ENCODE measurements at places on chromosomes 3 and 15.

DNA sequence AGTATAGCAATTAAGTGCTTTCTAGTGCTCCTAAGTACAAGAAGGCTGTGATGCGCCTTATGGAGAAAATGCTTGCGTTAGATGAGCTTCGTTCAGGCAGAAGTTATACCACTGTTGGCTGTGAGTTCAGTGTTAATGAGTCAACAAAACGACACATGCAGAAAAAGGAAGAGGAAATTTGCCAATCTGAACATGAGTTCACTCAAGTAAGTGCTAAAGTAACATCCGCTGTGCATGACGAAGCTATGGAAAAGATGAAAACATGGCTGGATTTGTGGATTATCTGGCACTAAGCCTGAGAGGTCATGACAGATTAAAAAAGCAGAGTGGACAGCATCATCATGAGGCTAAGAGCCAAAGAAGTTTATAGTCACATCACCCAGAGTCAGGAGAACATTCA lies 36.9 kb downstream of the SH3BP5 start:
- no peak for DNase-seq

DNA sequence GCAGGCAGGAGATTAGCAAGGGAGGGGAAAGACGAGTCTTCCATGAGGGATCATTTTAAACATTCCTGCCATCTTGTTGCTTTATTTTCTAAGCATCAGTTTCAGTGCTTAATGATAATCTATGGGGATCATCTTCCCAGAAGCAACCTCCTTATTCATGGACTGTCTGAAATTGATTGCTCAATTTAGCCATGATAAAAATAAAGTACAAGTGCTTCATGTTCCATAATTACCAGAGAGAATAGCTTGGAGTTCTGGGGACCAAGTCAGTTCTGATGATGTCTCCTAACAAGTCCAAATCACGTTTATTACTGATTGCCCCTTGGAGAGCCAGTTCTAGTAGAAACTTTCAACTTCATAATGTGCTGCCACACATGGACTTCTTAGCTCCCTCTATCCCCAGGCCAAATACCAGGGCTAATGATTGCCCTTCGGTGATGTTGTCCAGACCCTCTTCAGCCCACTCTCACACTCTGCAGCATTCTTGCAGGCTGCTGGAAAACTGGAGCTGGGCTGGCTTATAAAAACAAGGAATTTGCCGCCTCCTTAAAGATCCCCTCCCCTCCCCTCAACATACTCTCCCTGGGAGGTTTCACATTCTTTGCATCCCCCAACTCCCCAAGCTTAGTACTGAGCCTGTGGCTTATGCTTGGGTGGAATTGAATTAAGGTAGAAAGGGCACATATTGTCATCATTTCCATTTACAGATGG lies 222.1 kb upstream of the ADAMTS9 start:
- no peak for DNase-seq

DNA sequence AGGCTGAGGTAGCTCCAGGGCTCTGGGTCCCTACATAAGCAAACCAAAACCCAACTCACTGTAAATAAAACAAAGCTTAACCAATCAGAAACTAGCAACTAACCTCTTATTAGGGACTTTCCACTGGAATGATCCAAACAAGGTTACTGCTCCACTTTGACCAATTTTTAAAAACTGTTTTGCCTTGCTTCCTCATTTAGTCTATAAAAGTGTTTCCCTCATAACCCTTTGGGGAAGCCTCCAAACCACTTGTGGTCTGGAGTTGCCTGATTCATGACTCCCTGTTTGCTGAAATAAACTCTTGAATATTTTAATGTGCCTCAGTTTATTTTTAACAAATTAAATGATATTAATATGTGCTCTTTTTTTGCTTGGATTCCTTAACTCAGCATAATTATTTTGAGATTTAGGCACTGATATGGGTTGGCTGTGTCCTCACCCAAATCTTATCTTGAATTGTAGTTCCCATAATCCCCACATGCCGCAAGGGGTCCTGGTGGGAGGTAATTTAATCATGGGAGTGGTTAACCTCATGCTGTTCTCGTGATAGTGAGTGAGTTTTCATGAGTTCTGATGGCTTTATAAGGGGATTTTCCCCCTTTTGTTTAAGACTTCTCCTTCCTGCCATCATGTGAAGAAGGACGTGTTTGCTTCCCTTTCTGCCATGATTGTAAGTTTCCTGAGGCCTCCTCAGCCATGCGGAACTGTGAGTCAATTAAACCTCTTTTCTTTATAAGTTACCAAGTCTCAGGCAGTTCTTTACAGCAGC lies 90.6 kb downstream of the CD200R1L start:
- DNase-seq = no peak

- no peak for DNase-seq
These were observed 10.8 kb downstream of the ASB14 start for GRCh38 chr3:57281715-57282114.

GRCh38 chr3:113897373-113897777 lies 50.4 kb upstream of the ZDHHC23 start:
- no peak for DNase-seq

DNA sequence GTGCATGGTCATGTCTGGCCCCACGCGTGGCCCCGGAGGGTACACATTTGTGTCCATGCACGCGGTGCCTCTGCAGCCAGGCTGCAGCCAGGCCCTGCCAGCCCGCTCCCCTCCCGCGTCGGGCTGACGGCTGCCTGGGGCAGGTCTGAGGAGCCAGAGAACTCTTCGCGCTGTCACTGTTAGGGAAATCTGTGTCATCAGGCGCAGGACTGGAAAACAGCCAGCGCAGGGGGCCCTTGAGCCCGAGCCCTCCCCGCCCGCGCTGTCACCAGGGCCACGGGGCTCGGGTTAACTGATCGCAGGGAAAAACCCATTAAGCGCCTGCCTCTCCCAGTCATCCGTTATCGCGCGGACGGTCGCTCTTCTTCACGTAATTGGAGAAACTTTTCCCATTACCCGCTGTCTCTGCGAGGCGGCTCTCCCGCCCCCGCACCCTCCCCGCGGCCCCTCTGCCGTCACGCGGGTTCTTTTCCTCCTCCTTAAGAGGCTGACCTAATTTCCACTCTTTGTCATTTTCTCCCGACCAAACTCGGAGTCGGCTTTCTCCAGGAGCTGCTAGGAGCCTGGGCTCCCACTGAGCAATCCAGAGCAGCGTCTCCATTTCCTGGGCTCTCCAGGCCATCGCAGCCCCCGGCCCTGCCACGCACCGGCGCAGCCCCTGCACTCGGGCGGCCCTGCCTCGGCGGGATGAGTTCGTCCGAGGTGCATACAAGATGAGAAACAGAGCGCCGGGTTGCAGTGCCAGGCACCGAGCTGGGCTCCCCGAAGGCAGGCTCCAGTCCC lies 57.5 kb upstream of the PRR23E start:
- no peak for DNase-seq

DNA sequence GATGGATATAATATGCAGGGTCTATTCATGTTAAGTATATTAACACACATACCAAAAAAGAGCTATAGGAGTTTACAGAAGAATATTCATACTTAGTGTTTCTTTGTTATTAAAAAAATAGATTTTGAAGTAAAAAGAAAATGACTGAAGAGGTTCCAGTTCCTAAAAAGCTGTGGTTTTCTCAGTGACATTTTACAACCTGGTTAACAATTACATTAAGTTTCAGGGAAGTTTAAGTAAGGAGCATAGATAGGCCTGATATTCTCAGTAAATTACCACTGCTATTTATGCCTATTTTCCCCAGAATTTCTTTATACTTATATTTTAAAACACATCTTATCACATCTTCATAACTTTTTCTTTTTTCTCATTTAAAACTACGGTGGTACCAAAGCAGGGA lies 43.6 kb upstream of the SPTSSB start:
- no peak for DNase-seq

Measured in NCI-H226 (cell line).